ENCODE measurements at places on chromosomes 5 and 9.

DNA sequence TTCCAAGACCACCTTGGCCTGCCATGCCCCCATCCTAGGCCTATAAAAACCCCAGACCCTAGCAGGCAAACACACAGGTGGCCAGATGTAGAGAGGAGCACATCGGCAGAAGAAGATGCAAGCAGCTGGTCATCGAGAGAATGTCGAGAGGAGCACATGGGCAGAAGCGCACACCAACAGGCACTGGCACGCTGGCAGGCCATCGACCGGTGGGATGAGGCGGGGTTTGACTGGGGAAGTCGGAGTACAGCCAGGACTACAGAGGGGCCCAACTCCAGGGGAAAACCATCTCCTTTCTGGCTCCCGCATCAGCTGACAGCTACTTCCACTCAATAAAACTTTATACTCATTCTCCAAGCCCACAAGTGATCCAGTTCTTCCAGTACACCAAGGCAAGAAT, 283.1 kb upstream of the RGMB start:
- no peak for DNase-seq

DNA sequence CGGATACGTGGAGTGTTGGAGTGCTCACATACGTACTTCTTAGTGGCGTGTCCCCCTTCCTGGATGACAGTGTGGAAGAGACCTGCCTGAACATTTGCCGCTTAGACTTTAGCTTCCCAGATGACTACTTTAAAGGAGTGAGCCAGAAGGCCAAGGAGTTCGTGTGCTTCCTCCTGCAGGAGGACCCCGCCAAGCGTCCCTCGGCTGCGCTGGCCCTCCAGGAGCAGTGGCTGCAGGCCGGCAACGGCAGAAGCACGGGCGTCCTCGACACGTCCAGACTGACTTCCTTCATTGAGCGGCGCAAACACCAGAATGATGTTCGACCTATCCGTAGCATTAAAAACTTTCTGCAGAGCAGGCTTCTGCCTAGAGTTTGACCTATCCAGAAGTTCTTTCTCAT, 73.5 kb upstream of the OTULINL start:
- DNase-seq, result no peak

- no peak for DNase-seq
Observed at GRCh38 chr9:131954299-131954698, 125.4 kb downstream of the MED27 start.

DNA sequence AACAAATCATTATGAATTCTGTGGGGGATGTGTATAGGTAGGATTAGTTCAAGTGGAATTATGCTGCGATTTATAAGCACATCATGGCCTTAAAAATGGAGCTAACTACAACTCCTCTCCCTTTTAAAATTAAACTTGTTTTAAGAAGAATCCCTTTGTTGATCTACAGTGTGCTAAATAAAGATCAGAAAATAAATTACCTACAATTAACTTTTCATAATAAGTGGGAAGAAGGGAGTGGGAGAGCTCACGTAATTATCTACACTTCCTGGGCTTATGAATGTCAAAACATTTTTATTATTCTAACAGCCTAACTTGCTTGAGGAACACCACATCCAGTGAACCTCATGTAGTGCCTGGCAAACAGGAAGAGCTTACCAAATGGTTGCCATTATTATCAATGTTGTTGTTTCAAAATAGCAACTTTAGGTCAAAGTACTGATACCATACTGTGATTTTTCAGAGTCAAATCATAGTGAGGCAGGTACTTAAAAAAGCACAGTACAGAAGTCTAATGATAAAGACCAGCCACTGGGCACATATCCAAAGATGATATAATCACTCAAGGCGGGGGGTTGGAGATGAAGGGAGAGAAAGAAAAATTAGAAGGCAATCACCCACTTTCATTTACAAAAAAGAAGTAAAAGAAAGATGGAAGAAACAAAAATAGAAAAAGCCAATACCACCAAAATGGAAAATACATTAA, 174.0 kb downstream of the RAPGEF6 start:
- no peak for DNase-seq

GRCh38 chr5:50853151-50853550, 186.7 kb downstream of the PARP8 start:
- no peak for DNase-seq
